ENCODE measurements at places on chromosomes 2 and 18.

- DNase-seq = no peak
Observed at GRCh38 chr2:31413025-31413424, 1.5 kb downstream of the XDH start.

DNA sequence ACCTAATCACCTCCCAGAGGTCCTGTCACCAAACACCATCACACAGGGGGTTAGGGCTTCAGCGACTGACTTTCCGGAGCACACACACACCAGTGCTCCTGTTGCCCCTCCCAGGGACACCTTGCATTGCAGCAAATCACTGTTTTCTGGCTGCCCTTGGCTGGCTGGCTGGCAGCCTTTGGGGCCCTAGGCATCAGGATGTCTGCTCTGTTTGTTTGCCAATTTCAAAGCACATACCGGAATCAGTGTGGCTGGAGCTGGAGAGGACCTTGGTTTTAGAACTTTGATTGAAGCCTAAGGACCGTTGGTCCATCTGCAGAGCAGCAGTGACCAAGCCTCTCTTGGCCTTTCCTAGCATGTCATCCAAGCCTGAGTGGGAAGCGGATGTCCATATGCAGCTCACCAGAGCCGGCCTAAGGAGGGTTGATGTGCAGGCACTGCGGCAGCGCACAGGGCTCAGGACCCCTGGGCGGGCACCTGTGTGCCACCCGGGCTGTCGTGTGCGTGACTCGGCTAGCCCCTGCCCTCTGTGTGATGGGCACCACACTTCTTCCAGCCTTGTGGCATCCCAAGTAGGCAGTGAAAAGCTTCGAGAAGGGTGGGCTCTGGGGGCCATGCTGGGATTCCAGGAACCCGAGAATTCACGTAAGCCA is 62.1 kb downstream of the GBX2 start:
- DNase-seq = no peak

- no peak for DNase-seq
Observed at GRCh38 chr2:239611222-239611795, 210.5 kb upstream of the HDAC4 start.

DNA sequence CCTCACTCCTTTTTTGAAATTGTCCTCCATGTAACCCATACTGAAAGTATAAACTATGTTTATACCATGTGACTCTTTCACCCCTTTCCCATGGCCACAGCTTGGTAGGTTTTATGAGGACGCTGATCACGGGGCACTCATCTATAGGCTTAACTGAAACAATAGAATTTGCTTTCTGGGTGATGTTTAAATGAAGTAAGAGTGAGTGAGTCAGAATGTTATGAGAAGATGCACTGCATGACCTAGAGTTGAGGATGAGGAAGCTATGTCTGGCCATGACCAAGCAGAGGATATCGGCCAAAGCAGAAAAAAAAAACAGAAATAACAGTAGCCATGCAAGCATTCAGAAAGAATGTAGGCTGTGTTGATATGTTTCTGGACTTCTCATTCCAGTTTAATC is 34.9 kb downstream of the SCN1A start:
- no peak for DNase-seq

- no peak for DNase-seq
Observed at GRCh38 chr2:73281244-73281643, 3.0 kb downstream of the FBXO41 start.

DNA sequence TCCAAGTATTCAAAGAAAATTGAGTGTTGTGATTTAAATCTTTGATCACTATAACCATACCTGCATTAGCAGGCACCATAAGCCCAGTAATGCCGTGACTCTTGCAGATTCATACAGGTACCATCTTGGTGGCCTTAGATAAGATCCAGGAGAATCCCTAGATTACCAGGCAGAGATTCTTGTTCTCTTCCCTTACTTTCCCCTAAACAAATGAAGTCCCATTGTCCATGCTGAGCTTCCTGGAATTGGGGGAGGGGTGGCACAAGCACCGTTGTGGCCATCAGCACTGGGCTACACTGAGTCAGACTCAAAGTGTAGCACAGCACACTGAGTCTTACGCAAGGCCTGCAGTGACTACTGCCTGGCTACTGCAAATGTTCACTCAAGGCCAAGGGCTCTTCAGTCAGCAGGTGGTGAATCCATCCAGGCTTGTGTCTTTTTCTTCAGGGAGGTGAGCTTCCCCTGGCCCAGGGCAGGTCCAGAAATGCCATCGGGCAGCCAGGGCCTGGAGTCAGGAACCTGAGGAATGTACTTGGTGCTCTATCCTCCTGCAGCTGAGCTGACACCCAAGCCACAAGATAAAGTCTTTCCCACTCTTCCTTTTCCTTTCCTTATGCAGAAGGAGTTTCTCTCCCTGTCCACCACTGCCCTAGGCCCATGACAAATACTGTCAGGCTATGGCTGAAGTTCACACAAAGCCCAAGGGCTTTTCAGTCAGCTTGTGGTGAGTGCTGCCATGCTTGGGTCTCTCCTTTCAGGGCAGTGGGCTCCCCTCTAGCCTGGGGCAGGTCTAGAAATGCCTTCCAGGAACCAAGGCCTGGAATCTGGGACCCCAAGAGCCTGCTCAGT is 52.6 kb downstream of the CD28 start:
- DNase-seq = no peak

Measured in H54 (cell line).